Stimulated activated CD8-positive, alpha-beta memory T cell treated with anti-CD3 and anti-CD28 coated beads, Interleukin-15, amount 100 ng/mL, for 1 hour (primary cell): ENCODE measurements at places on chromosomes 1 and 21.
A peak's percentile ranks its signal among the peaks of the same experiment; 100 is the strongest.

DNA sequence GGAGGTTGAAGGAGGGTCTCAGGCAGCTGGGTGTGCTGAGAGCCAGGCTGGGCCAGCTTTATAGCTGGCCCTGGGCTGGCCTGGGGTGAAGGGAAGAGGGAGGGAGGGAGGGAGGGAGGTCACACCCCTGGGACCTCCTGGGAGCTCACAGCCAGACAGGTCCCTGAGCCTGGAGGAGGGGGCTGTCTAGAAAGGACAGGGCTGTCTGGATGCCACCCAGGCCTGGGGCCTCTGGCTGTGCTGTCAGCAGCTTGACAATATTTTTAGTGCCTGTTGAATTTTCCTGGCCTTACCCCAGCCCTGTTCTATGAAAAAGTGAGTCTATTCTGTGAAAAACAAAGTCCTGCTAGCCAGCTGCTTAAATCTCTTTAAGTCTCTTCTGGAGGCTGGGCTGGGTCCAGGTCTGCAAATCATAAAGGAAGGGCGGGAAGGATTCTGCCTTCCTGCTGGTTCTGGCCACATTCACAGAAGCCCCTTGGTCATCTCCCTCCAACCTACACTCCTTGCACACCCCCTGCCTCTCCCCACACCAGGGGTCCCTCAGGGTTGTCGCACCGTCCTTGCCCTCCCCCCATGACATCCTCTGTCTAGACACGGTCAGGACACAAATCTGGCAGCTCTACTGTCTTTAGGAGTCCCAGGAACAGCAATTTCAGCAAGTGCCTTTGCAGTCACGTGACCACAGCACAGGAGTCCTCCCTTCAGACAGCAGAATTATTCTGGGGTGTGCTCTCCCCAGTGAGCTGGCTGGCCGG lies at the start of gene LEFTY2:
Gene LEFTY2 (minus strand): TSS at position 34 of the 755 bp plus-strand sequence. CDS start 80 bp downstream, outside the sequence.
- DNase-seq, result no peak

DNA sequence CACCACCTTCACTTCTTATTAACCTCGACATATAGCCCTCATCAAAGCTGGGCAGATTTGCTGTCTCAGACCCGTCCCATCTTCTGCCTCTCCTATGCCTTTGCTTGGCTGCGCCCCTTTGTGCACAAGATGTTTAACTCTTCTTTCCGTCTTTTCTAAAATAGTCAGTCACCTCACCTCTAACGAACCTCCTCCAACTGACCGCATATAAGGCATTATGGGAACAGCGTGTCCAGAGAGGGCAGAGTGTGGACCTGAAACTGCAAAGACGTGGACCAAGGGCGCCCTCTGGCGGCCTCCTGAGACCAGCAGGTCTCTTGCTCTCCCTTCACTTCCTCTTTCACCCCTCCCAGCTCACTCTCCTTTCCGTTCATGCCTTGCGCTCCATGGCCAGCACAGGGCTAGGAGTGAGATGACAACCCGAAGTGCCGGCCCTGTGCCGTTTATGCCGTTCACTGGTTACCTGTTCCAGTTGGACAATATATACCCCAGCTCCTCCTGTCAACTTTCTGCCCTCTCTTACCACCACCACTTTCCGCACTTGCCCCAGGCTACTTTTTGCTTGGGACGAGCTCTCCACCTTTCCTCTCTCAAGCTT lies 2.5 kb upstream of the METTL25B start:
- DNase-seq, result peak; percentile 57

- DNase-seq, result no peak
These were observed 116.6 kb upstream of the HIVEP3 start for GRCh38 chr1:42035205-42035829.

GRCh38 chr1:80212948-80213347 lies 1206.4 kb upstream of the ADGRL4 start:
- DNase-seq, result no peak

DNA sequence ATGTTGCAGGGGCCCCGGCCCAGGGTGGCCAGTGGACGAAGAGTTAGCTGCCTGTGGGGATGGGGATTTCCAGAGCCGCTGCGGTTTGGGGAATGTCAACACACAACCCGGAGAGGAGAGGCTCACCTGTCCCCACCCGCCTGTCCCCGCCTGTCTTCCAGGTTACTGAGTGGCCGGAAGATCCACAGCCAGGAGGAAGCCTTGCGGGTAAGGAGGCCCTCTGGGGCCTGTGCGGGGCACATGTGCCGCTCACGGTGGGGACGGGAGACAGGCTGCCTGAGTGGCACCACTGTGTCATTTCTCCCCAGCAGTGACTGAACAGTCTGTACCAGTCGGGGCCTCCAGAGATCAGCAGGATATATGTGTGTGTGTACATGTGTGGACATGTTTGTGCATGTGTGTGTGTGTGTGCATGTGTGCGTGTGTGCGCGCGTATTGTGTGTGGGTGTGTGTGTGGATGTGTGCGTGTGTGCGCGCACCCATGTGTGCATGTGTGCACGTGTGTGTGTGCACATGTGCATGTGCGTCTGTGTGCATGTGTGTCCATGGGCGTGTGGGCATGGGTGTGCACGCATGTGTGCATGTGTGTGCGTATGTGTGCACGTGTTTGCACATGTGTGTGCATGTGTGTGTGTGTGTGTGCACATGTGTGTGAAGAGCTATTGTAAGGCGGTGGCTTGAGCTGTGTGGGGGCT lies 25.6 kb downstream of the CSTB start:
- DNase-seq, result no peak

- no peak for DNase-seq
These were observed 124.6 kb downstream of the HLCS start for GRCh38 chr21:36841866-36842265.

DNA sequence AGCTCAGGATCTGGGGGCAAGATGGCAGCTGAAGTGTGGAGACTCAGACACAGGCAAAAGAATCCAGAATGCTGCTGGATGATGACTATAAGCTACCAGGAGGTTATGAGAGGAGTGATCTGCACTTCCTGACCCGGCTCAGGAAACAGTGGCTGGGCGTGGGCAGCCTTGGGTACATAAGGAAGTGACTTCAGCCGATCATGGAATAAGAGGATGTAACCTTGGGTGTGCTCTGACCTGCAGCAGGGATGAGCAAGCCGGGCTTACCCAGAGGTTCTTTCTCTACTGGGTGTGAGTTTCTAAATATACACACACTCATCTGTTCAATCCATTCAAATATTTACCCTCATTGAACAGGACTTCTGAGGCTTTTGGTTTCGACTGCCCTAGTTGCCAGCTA lies 62.7 kb downstream of the CD34 start:
- no peak for DNase-seq

GRCh38 chr1:88104236-88104635 lies 579.8 kb upstream of the PKN2 start:
- no peak for DNase-seq

- no peak for DNase-seq
These were observed 1.6 kb downstream of the ADGRL2 start for GRCh38 chr1:81802457-81802706.

GRCh38 chr21:44414291-44415072 lies 40.8 kb upstream of the LRRC3 start:
- DNase-seq, result no peak

DNA sequence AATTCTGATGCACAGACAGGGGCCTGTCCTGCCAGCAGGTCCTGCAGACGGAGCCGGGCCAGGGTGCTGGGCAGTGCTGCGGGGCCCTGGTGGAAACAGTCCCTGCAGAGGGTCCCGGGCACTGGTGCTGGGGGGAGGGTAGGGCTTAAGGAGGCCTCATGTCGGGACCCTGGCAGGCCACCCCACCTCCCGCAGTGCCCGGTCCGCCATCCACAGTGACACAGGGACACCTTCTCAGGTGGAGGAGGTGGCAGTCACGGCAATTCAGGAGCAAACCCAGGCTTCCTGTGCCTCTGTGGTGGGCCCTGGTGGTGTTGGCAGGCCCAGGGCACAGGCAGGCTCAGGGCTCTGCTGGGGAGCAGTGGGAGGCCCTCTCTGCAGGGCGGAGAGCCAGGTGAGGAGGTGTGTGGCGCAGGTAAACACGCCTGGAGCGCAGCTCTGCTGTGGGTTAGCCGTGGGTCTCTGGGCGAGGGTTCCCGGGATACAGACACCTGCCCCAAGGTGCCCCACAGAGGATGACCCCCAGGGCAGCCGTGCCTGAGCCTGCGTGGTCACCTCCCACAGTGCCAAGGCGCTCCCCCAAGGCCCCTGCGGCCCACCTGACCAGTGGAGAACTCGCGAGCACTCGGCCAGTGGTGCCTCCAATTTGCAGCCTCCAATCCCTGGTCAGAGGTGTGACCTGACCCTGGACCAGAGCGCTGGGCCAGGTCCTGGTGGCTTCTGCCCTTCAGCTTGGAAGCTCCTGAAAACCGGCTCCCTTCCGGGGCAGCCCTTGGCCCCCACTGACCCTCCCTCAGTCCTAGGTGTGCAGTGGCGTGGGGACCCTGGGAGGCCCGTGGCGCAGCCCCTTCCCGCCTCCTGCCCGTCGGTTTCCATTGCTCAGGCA lies 19.2 kb downstream of the COL18A1 start:
- no peak for DNase-seq

GRCh38 chr1:225872075-225872430 lies 10.1 kb downstream of the TMEM63A start:
- no peak for DNase-seq

GRCh38 chr1:214136324-214136919 lies 144.5 kb upstream of the SMYD2 start:
- DNase-seq, result no peak

DNA sequence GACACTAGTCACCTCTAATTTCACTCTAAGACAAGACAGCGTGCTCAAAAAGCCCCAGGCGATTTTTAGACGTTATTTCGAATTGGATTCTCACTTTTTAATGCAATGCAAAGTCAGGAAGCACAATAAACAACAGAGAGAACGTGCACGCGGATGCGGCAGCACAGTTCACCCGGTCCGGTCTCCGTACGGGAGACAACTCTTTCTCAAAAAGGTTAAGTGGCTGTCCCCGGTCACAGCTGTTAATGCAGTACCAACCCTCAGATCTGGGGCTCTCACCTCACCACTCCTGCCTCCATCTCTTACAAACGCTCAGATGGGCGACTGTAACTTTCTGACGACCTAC lies 1.2 kb downstream of the HP1BP3 start:
- DNase-seq, result no peak

DNA sequence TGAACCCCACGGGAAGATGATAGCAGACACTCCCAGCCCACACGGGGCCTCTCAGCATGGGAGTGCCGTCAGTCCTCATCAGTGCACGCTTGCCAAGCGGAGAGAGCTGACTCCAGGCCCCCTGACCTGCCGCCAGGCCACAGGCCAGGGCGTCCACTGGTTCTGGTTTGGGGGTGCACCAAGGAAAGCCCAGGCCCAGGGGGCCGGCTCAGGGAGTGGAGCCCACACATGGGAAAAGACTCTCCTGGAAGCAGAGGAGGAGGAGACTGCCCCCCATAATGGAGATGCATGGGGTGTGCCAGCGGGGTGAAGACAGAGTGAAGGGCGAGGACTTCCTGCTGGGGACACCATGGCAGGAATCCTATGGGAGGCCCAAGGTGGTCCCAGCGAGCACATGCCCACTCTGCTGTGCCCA lies 6.4 kb downstream of the TRIM11 start:
- no peak for DNase-seq

DNA sequence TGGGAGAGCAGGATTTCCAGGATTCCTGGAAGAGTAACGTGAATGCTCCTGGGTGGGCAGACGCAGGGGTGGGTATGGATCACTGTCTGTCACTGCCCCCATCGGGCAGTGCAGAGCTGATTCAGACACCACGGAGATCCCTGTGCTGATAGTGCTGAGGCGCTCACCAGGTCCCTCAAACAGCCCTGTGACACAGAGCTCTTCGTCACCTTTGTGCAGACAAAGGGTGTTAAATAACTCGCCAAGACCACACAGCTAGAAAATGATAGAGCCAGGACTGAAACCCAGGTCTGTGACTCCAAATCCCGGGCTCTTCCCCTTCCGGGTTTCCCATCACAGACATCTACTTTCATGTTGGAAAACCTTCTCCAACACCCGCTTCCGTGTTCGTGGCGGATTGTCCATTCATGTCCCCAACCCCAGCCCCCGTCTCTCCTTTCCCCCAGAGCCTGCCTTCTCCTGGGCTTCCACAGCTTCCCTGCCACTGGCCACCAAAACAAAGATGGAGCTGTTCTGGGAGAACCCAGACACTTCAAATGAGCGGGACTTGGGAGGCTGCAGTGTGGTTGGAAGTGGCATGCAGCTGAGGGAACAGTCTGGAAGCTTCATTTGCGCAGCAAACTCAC lies 2.6 kb downstream of the EFHD2 start:
- DNase-seq, result no peak

GRCh38 chr1:59017501-59018231 lies 233.8 kb upstream of the JUN start:
- no peak for DNase-seq

DNA sequence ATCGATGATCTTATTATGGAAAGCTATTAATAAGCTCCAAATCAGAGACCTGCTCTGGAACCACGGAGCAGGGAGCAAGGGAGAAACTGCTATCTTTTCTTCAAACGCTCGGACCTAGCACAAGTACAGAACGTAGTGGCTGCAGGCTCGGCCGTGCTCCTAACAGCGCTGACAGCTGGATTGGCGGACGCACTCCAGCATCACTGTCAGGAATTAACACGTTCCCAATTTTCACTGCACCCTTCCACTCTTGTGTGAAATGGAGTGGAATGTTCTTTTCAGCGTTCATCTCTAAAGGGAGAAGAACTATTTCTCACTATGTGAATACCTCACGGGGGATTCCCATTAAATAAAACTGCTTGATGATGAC lies 106.9 kb downstream of the ZNF281 start:
- DNase-seq, result no peak

DNA sequence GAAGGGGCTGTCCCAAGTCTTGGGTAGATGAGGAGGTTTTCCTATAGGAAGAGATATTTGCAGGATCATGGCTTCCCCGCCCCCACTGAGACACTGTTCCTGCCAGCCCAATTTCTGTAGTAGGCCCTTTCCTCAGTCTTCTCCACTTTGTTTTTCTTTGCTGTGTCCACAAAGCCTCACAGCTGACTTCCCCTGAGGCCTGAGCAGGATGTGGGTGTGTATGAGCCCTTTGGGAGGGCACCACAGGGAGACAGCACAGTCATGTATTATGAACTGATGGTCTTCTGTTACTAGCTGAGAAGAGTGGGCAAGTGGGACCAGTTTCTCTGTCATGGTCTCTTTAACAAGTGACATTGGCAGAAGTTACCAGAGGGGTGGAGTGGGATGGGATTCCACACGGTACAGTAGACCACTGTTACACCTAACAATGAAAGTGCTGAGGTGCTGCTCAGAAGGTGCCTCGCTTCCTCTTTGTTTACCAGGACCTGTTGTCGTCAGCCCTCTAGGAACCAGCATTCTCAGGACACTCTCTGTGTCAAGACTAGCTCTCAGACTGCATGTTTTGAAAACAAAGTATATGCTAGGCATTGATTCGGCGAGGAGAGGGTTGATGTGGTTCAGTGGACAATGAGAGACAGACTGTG lies 253.8 kb upstream of the HOOK1 start:
- DNase-seq, result no peak
